ENCODE measurements at places on chromosomes 12 and 14.

DNA sequence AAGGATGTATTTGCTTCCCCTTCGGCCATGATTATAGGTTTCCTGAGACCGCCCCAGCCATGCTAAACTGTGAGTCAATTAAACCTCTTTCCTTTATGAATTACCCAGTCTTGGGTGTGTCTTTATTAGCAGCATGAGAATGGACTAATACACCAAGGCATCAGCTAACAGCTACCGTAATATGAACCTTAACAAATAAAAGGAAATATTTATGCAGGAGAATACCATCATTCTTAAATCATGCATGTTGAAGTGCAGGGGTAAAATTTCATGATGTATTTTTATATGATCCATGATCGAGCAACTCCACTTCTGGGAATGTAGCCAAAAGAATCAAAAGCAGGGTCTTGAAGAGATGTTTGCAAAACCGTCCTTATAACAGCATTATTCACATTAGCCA, 379.0 kb downstream of the NPAS3 start:
- DNase-seq = no peak

GRCh38 chr12:54220092-54220557, 31.3 kb upstream of the SMUG1 start:
- peak; percentile 56 for DNase-seq

GRCh38 chr14:74841230-74842207, 34.4 kb downstream of the PROX2 start:
- DNase-seq = no peak

- DNase-seq = no peak
These were observed 6.2 kb downstream of the PLEK2 start for GRCh38 chr14:67405771-67406170.

GRCh38 chr12:109863847-109864712, 16.3 kb downstream of the GLTP start:
- no peak for DNase-seq

DNA sequence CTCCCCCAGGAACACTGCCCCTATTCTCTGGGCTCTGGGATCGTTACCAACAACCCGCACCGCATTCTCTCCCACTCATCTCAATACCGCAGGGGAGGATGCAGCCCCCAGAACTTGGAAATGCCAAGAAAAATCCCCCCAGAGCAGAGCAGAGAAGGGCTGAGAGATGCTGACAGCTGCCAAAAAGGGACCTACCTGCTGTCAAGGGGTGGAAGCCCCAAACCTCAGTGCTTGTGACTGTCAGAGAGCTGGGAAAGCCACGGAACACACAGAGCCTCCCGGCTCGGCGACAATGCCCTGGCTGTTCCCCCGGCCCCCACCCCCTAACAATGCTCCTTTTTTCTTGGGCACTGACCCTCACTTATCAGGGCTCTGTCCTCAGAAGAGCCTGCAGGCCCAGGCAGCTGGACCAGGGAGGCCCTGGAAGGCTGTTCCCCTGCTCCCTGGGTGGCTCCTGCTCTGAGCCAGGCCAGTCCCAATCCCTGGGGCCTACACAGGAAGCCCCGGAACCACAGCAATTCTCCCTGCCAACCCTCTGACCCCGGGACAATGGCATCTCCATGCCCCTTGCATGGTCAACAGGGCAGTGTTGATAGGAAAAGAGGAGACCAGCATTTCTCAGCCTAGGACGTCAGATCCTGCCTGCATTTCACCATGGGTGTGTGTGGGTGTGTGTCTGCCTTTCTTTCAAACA, 78.9 kb downstream of the ITPK1 start:
- DNase-seq = no peak

- DNase-seq = no peak
These were observed 44.7 kb downstream of the ZFYVE1 start for GRCh38 chr14:72982146-72982708.

GRCh38 chr14:55238019-55238680, 33.1 kb upstream of the FBXO34 start:
- no peak for DNase-seq

DNA sequence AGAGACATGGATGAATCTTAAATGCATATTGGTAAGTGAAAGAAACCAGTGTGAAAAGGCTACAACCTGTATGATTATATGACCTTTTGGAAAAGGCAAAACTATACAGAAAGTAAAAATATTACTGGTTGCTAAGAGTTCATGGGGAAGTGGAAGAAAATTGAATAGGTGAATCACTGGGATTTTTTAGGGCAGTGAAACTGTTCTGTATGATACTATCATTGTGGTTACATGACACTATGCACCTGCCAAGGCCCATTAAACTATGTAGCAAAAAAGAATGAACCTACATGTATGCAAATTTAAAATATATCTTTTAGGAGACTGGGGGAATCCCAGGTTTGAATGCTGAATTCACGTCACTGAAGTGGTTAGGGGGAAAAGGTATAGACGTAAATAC, 12.6 kb upstream of the OR8S1 start:
- DNase-seq = no peak
